Stimulated activated naive B cell treated with anti-CD40 and anti-IgM and Interleukin-4, amounts not matched to agents 10 μg/mL and 1 μg/mL and 100 μg/mL, for 72 hours (primary cell): ENCODE measurements at places on chromosomes 7 and 10.

DNA sequence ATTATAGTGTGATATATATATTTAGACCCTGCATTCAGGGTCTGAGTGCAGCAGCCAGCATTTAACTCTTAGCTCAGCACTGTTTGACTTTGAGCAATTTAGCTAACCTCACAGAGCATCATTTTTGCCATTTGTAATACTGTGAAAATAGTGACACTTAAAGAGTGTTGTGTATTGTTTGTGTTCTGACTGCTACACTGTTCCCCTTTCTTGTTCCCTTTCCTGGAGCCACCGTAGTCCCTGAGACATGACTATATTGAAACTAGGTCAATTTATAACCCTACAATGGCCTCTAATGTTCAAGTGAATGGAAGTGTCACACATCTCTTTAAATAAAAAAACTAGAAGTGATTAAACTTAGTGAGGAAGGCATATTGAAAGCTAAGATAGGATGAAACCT, 20.3 kb upstream of the CD36 start:
- no peak for DNase-seq

DNA sequence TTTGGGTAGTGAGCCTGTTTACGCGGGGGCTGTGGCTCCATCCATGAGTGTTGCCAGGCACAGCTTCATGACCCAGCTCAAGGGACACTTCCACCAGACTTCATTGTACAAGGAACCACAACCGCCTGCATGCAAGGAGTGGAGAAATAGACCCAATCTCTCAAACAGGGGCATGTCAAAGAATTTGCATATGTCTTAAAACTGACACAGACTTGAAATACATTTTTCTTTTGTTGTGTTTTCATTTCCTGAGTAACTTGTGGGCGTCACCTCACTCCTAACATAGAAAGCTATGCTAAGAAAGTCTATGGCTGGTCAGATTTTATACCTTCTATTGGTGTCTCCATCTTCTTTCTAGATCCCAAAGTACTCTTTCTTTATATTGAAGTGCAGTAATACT, 266.2 kb upstream of the RNF32 start:
- DNase-seq: no peak

DNA sequence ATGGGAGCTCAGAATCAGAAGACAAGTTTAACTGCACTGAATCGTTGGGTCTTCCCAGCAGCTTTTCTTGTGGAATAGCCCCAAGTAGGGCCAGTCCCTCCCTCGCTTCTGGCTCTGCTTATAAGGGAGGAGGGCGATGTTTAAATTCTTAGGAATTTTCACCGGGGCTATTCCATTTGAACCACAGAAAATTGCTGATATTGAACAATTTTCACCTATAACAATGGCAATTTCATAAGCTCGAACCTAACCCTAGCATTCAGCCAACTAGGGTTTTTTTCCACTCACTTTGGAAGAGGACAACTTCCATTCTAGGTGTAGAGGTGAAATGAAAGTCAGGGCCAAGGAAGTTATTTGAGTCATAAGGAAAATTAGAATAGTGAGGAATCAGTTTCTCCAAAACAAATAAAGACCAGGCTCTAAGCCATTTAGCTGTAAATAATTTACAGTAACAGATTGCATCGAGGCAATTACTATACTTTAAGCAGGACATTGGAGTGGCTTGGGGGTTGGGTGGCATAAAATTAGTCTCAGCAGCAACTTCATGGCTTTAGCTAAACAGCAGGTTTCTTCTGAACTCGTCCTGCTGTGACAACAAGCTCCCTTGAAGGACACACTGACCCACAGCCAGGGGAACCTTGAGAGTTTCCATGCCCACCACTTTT, 1.5 kb upstream of the ATP6V0A4 start:
- DNase-seq: no peak

DNA sequence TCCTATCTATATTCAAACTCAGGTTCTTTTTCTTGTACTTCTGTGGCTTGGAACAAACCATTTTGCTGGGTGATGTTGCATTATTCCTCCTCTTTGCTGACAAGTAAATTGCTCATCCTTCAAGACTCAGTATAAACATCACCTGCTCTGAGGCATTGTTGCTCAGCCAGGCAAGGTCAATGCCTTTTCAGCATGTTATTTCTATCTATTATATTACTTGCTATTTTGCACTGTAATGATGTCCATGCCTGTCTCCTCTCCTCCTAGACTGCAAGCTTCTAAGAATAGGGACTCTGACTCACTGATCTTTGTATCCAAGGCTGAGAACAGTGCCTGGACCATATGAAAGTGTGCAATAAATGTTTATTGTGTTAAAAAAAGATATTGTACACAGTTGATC, 293.8 kb downstream of the RNLS start:
- no peak for DNase-seq

DNA sequence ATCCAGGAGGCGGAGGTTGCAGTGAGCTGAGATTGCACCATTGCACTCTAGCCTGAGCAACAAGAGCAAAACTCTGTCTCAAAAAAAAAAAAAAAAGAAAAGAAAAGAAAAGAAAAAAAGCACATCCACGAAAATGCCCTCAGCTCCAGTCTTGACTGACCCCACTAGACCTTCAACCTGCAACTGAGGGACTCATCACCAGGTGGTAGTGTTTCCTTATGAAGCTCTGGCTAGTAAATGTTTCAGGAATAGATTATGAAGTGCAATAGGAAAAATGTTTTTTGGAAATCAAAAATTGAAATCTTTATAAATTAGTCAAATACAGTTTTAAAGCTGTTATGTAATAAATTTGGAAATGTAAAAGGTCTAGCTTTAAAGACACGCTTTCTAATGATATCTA, 22.4 kb downstream of the TLL2 start:
- no peak for DNase-seq

- DNase-seq: no peak
Measured at GRCh38 chr7:69778138-69778537, 179.9 kb downstream of the AUTS2 start.

DNA sequence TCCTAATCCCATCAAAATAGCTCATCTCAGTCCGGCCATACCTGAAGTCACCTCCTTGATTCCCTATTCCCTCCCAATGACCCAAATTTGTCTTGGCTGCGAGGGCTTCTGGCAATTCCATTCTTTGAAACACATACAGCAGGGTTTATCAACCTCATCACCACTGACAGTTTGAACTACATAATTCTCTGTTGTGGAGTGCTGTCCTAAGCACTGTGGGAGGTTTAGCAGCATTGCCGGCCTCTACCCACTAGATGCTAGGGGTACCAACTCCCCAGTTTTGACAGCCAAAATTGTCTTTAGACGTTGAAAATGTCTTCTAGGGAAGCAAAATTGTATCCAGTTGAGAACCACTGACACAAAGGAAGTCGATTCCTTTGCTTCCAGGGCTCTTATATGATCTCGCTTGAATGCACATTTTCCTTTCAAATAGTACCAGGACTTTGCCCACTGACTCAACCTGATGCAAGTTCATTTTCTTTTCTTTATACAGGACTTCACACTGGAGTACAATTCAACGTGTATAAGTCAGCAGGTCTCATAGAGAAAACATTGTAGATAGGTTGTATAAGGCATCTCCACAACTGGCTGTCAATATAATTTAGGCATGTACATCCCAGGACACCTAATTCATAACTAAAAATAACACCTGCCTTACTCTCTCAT, 133.3 kb downstream of the STRA8 start:
- DNase-seq: no peak

DNA sequence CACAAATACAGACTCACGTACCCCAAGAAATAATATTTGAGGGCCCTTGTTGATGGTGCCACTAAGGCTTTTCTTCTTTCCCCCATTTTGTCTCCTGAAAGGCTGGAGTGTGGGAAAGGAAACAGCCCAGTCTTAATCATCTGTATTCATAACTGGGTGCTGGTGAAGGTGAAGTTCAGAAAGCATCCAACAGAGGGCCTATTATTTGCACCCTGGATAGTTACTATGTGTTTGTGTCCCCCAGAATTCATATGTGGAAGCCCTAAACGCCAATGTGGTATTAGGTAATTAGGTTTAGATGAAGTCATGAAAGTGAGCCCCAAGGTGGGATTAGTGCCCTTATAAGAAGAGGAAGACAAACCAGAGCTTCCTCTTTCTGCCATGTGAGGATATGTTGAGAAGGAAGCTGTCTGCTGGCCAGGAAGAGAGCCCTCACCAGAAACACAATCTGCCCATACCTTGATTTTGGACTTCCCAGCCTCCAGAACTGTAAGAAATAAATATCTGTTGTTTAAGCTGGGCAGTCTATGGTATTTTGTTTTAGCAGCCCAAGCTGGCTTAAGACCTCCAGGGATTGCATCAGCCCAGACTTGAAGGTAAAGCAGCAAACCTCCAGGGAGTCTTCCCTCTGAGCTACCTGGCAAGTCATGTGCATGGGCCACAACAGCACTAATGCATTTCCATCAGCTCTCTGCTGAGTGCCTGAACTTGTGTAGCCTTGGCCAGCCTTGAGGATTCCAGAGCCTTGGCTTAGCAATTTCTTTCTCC, 90.0 kb upstream of the ADRB1 start:
- DNase-seq: no peak

DNA sequence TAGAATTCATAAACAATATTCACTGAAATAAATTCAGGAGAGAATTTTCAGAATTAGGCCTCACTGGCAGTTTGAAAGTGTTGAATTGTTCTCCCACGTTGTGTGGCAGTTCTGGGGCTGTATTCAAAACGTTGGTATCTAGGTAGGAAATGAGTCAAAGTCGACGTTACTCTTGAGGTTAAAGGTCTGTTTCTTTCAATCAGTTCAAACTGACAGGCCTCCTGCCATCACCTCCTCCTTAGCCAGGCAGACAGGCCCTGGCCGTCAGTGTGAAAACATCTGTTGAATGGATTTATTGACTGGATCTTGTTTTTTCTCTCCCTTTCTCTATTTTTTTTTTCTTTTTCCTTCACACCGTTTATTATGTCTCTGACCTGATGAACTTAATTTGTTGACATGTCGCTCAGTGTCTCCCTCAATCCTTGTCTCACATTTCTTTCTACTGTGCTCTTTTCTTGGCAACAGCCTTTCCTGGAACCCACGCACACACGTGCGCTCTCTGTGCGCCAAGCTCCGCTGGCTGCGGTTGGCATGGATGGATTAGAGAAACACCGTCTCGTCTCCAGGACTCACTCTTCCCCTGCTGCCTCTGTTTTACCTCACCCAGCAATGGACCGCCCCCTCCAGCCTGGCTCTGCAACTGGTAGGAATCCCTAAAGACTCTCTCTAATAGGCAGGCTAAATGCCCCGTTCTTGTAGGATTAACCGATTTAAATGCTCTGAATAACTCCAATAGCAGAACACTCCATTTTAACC, 231.7 kb downstream of the HDAC9 start:
- no peak for DNase-seq

- DNase-seq: no peak
Measured at GRCh38 chr10:6136215-6137201, 47.7 kb downstream of the RBM17 start.

DNA sequence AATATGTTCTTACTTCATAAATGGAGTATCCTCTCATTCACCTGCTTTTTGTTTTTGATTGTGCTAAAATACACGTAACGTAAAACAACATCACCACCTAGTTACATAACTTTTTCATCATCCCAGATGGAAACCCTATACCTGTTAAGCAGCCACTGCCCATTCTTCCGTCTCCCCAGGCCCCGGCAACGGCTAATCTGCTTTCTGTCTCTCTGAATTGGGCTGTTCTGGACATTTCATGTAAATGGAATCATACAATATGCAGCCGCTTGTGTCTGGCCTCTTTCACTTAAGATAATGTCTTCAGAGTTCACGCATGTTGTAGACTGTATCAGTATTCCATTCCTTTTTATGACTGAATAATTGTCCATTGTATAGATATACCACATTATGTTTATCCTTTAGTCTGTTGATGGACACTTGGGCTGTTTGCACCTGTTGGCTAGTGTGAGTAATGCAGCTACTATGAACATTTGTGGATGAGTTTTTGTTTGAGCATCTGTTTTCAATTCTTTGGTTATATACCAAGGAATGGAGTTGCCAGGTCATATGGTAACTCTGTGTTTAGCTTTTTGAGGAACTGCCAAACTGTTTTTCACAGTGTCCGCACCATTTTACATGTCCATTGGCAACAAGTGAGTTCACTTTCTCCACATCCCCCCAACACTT, 14.1 kb upstream of the SUN1 start:
- DNase-seq: no peak
